Psoas muscle (tissue), 8 donors: ENCODE measurements at places on chromosomes 5 and 9. TPM values are rescaled to one million over a fixed set of nuclear protein-coding genes. Genes with fewer than 3 reads are reported as not detected.

Gene BNIP1
- total RNA-seq = 13.7 TPM

Gene DDX4
- total RNA-seq = not detected

Gene LRRC19
- total RNA-seq = not detected

Gene IFNA13
- total RNA-seq = not detected

Gene GGTA1
- 1.7 TPM for total RNA-seq
